ENCODE measurements at places on chromosomes 3 and 15.

DNA sequence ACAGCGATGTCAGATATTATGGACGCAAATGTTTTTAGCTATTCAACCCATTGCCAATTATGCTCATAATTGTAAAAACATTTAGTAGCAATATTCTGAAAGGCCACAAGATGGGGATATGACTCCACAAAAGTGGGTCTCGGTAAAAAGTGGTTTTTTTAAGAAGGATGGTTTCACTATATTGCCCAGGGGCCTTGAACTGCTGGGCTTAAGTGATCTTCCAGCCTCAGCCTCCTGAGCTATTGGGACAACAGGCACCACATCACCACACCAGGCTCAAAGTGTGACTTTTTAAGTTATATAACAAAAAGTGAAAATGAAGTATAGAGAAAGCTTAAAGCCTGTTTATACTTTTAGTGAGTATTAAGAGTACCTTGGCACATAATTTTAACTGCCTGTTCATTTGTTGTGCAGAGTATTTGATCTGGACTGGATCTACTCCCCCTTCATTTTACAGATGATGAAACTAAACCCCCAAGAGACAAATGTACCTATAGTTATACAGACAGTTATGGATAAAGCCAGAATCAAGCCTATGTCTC lies 9.4 kb downstream of the NAA50 start:
- no peak for DNase-seq

DNA sequence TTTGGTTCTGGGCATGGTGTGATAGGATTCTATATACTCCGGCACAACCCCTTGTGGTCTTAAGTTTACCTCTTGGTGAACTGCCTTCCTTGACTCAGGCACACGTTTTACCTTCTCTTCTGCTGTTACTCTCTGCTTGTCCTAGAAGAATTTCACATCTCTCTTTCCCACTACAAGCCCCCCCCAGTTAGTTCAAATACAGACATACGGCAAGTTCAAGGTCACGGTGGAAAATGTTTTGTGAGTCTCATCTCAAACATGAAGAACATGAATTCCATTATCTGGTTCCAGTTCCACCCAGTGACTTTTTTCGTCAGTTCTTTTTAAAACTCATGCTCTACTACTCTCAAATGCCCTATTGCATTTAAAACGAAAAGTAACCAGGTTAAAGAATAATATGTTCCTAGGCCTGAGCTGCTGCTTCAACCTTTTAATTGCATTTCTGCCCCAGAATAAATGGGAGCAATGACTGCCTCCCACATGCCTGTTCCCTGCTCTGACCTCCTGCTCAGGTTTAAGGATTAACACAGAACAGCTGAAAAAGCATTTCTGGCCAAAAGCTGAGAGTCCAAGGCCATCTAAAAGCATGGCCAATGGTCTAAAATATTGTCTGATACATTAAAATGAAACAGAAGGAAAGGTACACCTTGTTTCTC lies 132.8 kb downstream of the OSBPL10 start:
- DNase-seq, result no peak

DNA sequence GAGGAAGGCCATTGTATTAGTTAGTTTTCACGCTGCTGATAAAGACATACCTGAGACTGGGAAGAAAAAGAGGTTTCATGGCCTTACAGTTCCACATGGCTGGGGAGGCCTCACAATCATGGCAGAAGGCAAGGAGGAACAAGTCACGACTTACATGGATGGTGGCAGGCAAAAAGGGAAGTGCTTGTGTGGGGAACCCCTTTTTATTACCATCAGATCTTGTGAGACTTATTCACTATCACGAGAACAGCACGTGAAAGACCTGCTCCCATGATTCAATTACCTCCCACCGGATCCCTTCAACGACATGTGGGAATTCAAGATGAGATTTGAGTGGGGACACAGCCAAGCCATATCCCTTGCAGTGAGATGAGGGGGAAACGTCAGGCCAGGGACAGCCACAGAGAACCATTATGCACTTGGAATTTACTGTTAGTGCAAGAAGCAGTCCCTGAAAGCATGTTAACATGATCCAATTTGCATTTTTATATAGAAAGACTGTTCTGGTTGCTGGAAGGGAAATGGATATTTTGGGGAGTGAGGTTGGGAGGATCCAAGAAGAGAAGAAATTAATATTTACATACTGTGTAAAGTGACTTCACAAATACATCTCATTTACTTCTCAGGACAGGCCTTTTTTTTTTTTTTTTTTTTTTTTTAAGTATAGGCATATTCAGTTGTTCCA lies 87.1 kb downstream of the ARNT2 start:
- no peak for DNase-seq

DNA sequence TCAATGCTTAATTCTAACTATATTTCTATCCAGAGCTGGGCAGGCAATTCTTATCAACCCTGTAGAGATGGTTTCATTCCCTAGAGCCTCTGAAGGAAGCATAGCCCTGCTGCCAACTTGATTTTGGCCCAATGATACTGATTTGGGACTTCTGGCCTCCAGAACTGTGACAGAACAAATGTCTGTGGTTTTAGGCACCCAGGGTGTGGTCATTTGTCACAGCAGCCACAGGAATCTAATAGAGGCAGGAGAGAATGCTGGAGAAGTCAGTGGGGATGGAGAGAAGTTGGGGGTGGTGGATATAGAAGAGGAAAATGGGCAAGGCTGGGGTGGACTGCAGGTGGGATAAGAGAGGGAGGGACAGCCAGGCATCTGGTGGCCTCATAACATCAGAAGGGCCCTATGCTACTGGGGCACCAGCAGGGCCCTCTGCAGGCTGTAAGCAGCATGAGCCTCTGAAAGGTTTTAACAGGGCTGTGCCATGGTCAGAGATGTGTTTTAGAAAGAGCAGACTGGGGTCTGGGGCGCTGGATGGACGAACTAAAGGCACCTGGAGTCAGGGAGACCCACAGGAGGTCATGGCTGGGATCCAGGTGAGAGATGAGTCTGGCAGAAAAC lies 19.8 kb downstream of the MRPS11 start:
- DNase-seq, result no peak

DNA sequence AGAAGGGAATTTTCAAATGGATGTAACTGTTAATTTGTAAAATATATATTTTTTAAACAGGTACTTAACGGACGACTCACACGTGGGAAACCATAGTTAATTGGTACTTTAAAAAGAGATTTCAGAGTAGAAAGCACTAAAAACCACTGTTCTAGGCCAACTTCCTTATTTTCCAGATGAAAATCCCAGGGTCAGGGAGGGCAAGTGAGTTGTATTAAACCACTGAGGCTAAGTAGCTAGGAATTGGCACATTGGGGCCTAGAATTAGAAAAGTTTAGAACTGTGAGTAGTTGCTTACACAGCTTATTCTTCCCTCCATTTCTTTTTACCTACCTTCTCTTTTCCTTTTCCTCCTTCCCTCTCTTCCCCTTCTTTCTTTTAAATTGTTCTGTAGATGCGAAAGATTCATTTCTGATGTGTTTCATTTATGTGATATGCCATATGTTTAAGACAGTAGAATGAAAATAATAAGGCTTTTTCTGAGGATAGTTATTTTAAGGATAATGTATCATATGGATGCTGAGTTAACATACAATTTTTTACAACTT lies 4.1 kb upstream of the UTS2B start:
- DNase-seq, result no peak

GRCh38 chr15:74387621-74388362 lies 20.3 kb upstream of the CYP11A1 start:
- DNase-seq, result no peak

DNA sequence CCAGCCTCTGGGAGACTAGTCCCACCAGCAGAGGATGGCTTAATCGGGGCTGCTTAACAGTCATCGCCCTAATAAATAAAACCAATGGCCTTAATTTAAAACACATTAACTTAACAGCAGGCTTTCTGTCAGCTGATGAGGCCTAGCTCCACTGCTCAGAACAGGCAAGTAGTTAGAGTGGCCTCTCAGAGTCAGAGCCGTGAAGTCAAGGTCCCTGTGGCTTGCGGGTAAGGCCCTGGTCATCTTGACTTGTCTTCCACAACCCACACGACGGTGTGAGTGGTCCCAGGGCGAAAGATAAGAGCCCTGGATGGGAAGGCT lies 11.8 kb downstream of the XXYLT1 start:
- DNase-seq, result no peak

DNA sequence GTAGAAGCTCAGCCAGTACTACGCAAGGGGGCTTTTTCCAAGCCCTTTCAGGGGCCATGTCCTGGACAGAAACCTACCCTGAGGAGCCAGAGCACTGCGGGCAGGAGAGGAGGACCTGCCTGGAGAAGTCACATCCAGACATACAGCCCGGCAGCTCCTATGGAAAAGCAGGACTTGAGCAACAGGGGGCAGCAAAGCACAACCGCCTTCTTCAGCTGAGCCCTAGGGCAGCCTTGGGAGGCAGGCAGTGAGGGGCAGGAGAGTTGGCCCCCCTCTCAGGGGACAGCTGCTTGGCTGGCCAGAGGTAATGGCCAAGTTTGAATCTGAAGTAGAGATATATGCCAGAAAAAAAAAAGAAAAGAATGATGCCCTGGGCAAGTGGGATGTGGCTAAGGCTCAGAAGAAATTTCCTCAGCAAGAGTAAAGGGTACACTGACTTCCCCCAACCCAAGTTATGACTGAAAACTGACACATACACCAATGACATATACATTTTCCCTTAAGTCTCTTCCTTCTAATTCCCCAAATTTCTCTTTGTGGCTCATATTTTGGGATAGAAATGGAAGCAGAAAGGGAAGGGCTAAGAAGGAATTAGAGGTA lies 56.9 kb downstream of the CYP19A1 start:
- DNase-seq, result no peak

- DNase-seq, result no peak
Measured at GRCh38 chr3:171967137-171967783, 72.1 kb upstream of the FNDC3B start.

DNA sequence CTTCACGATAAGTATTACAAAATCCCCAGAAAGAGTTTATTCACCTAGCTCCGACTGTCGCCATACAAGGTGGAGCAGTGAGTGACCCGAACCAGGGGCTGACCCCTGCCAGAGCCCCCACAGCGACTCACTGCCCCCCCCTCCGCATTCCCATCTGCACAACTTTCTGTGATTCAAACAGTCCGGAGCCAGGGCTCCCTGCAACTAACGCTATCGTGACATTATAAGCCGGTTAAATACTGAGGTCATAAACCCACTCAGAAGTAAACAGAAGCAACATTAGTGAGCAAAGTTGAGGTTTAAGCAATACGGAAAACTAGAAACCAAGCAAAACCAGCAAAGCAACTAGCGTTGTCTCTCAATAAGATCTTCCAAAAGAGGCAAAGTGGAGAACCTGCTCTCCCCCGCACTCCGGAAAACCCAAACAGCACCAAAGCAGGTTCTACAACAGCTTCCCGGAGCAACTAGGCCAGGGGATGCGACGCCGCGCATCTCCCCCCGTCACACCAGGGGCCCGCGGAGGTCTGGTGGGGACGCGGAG lies 642 bp downstream of the SCAP start:
- no peak for DNase-seq
